ENCODE measurements at places on chromosomes 2 and 18.
A peak's percentile ranks its signal among the peaks of the same experiment; 100 is the strongest.

DNA sequence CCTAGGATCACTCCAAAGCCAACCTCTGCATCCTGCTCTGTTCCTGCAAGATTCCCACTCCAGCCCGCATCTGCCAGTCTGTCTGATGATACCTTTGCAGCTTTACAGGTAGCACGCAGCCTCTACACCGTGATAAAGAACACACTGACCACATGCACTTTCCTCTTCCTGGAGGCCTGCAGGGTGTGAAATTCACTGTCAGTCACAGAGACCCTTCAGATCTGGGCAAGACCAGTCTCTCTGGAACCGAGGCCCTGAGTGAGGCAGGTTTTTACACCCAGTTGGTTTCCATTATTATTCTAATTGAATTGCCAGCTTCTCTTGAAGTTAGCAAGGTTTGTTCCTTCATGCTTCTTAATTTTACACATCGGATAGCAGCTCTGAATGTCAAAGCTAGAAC, 30.5 kb upstream of the TWIST2 start:
- DNase-seq, result no peak

- no peak for DNase-seq
Measured at GRCh38 chr18:12048827-12049175, 44.8 kb upstream of the ANKRD62 start.

DNA sequence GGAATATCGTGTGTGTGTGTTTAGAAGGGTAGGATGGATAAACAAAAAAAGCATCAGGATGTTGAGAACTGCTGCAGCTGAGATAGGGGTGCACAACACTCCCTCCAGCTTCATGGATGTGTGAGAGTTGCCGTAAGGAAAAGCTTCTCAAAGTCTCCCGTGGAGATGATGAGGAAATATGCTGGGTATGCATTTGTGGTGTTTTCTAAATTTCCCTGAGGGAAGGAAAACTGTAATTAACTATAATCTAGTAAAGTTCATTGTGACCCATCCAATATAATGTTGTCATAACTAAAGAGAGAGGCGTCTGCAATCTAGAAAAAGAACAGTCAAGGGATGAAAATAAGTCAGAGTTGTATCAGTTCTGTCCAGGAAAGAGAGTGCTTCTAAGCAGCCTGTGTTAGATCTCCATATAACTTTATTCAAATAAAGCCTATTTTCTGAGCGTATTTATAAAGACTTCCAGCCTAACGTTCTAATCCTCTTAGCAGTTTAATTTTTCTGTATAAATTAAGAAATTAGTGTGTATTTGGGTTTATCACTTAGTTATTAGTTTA, 7.3 kb upstream of the LMAN2L start:
- no peak for DNase-seq

DNA sequence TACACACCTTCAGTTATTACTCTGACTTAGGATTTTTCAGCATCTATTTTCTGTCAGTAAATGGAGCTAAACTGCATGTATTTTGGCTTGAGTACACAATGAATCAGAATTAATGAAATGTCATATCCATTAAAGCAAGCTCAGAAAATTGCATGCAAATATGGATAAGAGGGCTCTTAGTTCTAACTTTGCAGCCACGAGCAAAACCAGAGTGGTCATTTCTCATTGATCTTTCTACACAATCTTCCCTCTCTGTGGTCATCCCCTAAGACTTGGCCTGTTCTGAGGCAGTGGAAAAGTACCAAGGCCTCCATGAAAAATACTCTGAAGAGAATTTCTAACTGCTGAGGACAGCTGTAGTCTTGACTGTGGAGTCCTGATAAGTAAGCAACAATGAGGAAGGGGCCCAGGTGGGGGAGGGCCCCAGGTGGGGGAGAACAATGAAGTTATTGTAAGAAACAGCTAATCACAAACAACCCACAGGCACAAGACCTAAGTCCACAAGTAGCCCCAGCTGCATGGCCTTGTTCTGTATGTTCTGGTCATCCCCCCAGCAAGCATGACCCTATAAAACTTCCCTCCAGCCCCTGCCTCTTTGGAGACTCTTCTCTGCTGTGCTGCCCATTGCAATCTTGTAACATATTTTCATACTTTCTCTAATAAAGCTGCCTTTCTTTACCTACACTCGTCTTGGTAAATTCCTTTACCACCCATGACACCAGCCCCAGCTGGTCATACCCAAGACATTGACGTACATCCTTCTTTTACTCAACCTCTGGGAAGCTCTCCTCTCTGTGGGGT, 230.3 kb downstream of the TDRD15 start:
- no peak for DNase-seq

- no peak for DNase-seq
Measured at GRCh38 chr2:51960281-51960680, 928.3 kb upstream of the NRXN1 start.

DNA sequence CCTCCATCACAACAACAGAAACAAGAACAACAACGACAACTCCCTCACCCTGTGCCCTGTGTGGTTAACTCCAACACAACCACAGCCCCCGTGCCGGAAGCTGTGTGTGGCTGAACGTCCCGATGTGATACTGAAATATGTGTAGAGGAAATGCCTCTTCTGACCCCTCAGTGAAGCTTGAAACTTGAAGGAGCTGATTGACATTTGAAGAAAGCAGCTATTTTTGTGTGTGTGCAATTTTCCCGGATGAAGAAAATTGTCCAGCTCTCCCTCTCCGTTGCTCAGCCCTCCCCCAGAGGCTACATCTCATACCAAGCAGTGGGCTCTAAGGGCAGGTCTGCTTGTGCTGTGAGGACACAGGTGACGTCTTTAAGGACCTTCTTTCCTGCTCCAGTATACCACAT, 173.8 kb downstream of the ICOS start:
- peak; percentile 4 for DNase-seq

All from fibroblast of gingiva (primary cell).